ENCODE measurements at places on chromosomes 6 and 20.

- no peak for DNase-seq
Observed at GRCh38 chr20:53202777-53203176, 230.6 kb downstream of the TSHZ2 start.

DNA sequence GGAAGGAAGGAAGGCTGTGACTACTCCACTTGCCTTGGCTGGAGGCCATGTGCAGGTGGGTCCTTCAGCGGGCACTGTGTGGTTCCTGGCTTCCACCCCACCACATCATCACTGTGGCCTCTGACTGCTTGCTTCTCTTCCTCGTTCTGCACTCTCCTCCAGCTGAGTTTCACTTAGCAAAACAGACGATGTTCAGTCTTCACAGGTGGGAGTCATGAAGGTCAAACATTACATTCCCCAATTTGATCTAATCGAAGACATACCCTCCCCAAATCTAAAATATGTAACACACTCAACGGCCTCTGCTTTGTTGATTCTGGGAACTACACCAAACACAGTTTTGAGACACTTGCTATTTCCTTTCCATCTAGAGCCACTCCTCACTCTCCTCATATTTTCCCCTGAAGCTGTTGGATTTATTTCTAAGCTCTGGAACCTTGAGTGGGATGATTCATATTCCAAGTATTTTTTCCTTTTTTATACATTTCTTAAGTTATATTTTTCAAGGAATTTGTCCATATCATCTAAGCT is 132.5 kb upstream of the FOXA2 start:
- DNase-seq, result no peak

- DNase-seq, result no peak
Observed at GRCh38 chr6:43926634-43927531, 156.9 kb downstream of the VEGFA start.

GRCh38 chr6:46509063-46509462 is 17.8 kb upstream of the RCAN2 start:
- DNase-seq, result no peak

- no peak for DNase-seq
Observed at GRCh38 chr6:146341493-146342230, 202.0 kb upstream of the RAB32 start.

GRCh38 chr6:138948546-138949179 is 39.4 kb downstream of the REPS1 start:
- DNase-seq, result no peak

- DNase-seq, result no peak
Observed at GRCh38 chr6:156185113-156185512, 592.1 kb upstream of the ARID1B start.

DNA sequence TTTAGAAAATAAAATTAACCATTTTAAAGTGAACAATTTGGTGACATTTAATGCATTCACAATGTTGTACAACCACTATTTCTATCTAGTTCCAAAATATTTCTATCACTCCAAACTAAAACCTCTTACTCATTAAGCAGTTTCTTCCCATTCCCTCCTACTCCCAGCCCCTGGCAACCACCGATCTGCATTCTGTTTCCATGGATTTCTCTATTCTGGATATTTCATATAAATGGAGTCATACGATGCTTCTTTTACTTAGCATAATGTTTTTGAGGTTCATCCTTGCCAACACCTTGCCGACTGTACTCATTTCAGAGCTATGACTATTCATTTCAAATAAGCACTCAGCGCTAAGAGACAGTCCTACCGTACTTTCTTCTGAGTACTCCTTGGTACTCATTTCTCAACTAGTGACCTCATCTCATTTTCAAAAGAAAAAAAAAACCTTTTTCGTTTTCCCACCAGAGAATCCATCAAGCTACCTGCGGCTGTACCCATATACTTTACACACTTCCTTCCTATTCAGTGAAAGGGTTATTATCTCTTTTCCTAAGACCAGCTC is 259.2 kb downstream of the UTRN start:
- no peak for DNase-seq

Measured in cortex of kidney (tissue), 1 donor.